ENCODE measurements at places on chromosomes 2 and 18.

DNA sequence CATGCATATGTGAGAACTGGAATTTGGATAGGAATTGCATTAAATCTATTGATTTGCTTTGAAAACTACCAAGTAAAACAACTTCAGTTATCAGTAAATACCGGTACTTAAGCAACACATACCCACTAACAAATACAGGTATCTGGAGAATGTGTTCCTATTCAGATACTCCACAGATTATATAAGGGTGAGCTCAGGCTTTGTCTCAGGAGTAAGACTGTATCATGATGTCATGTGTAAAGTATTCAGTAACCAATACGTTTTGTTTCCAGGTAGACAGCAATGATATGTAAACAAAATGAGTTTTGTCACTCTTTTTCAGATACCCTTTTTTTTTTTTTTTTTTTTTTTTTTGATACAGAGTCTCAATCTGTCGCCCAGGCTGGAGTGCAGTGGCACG lies 74.8 kb downstream of the DSC3 start:
- DNase-seq: no peak

- DNase-seq: no peak
Measured at GRCh38 chr2:36420569-36421181, 65.1 kb downstream of the CRIM1 start.

DNA sequence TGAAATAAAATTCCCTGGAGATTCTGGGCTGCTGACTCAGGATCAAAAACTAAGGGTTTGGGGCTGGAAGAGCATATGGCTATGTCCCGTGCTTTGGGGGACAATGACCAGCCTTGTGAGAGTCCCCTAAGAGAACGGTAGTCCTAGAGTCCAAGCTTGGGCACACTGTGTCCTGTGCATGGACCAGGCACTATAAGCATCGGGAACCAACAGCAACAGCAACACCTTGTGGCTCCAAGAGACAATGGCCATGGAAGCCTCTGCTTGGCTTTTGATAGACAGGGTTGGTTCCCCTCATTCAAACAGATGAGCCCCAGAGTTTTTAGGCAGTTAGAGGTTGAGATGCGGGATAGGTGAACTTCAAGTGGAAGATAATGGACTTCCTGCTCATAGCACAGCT lies 294.4 kb upstream of the CHAC2 start:
- DNase-seq: no peak

DNA sequence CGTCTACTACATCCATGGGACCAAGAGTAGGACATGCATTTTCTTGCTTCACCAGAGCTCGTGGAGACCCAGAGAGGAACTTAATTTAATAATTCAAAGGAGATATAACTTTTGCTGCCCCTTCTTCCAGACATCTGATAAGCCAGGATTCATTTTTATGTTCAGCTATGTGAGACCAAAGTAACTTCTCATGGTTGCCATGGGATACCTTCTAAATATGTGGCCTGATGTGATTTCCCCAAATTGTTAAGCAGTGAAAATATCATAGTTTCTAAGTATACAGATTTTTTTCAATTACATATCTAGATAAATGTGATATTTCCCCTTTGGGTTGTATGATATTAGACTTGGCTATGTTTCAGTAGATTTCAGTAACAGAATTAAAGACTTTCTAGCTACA lies 185.5 kb upstream of the FN1 start:
- DNase-seq: no peak

DNA sequence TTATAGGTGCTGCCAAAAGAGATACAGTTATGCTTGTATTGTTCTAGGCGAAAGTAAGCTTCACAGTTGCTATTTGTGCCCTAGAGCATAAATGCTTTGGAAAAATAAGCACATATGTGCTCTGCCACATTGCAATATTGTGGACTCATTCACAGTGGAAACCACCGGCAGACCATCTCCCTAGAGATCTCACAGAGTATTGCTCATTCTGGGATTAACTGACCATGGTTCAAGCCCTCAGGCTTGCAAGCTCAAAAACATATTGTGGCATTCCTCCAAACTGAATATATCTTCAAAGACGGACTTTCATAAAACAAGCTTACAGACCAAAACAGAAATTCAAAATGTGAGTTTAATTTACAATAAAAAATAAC lies 158.2 kb upstream of the CCDC150 start:
- no peak for DNase-seq

DNA sequence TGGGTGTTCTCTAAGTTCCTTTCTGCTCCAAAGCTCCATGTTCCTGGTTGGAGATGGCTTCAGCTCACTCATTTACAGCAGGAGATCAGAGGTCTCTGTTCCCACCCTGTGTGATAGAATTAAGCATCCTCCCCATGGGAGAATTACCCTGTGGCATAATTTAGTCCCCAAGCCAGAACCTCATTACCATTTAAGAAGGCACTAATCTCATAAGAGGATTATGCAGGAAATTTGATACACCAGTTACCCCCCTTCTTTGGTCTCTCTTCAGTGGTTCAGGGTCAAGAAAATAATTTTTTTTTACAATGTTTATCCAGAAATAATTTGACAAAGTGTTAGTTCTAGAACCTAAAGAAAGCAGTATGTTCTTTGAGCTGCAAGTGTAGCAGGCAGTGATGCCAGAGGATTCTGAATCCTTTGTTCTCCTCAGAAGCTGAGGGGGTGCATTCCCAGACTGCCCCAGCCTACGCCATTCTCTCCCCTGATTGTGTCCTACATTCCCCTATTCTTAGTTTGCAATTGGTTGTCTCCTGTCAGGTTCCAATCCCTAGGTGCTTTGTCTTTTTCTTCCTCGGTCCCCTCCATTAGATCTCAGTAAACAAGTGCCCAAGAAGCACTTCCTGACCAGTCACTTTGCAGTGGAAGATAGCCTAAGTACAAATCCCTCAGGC lies 163.6 kb downstream of the PRKCE start:
- DNase-seq: no peak

GRCh38 chr2:157792335-157793052 lies 83.6 kb downstream of the ACVR1 start:
- DNase-seq: no peak

GRCh38 chr2:30287190-30287840 lies 56.0 kb downstream of the LBH start:
- no peak for DNase-seq

GRCh38 chr2:237725661-237726060 lies 72.9 kb upstream of the RBM44 start:
- no peak for DNase-seq

DNA sequence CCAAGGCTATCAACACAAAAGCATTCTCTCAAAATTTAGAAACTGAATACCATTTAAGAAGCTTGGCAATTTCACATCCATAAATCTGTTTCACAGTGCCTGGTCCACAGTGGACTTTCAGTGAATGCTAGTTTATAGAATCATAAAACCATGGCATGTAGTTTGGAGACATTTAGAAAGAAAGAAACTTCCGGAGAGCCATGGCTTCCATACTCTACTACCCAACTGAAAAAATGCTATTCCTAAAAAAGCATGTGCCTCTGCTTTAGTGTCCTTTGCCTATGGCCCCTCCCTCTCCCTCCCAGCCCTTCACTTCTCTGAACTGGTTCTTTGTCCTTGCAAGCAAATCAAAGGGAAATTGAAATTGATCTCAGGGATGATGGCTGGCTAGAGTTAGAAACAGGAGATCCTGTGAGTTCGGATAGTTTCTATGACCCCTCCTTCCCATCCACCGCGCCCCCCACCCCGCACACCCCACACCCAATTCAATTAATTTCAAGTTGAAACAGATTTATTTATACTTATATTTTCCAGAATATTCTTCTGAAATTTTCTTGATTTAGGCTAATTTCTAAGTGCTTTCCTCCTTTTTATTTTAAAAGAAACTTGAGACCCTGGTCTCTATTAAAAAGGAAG lies 248.3 kb downstream of the TRIB2 start:
- no peak for DNase-seq

- DNase-seq: no peak
Measured at GRCh38 chr18:7658701-7659100, 91.6 kb downstream of the PTPRM start.

DNA sequence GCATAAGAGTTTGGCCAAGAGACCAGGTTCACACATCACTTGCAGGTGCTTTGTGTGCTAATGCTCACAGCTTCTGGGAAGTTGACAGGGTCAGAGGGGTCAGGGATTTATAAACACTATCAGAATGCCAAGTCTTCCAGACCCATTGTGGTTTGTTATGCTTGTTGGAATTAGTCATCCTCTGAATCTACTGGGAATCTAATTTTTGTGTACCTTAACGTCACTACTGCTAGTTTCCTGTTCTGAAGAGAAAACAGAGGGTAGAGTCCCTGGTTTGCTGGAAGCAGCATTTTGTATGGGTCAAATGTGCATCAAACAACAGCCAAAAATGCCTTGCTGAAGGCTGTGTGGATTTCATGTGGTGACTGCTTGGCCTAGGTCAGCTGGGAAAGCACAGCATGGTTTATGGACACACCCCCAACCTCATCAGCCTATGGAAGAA lies 33.3 kb downstream of the ANTXR1 start:
- no peak for DNase-seq

GRCh38 chr2:166454006-166454595 lies 39.9 kb downstream of the SCN7A start:
- no peak for DNase-seq

- DNase-seq: no peak
Measured at GRCh38 chr18:13465476-13465875, 246.9 kb downstream of the LDLRAD4 start.

DNA sequence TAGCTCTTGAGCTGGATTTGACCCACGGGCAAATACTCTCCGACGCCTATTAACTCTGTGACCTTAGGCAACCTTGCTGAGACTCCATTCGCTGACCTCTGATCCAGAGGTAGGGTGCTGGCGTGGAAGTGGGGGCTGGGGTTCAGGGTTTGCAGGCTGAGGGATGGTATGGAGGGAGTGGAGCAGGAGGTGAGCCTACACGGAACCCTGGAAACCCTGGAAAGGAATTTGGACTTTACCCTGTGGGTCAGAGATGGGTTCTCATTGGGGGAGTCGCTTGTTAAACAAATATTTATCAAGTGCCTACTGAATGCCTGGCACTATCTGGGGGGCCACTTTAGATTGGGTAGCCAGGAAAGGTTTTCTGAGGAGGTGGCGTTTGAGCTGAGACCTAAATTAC lies 58.2 kb upstream of the FZD7 start:
- DNase-seq: no peak

GRCh38 chr18:44840058-44840790 lies 159.5 kb downstream of the SETBP1 start:
- no peak for DNase-seq
